ENCODE measurements at places on chromosomes 3 and 15.

GRCh38 chr3:151998744-151999143 is 125.3 kb downstream of the SUCNR1 start:
- no peak for DNase-seq

GRCh38 chr3:14688525-14688924 is 13.6 kb downstream of the C3orf20 start:
- DNase-seq: peak; percentile 76

DNA sequence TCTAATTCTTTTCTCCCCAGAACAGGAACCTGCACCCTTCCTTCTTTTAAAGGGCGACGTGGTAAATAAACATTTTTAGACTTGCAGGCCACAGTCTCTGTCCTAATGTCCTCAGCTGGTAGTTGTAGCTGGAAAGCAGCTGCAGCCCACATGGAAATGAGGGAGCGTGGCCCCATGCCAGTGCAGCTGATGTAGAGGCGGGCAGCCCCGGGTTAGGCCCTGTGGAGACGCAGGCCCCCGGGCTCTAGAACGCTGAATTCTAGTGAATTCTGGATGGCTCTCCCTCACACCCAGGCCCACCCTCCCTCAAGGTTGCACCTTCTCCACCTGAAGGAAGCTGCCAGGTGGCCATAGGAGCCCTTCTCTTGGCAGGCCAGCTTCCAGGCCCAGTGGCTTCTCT is 52.3 kb downstream of the PGPEP1L start:
- DNase-seq: no peak

DNA sequence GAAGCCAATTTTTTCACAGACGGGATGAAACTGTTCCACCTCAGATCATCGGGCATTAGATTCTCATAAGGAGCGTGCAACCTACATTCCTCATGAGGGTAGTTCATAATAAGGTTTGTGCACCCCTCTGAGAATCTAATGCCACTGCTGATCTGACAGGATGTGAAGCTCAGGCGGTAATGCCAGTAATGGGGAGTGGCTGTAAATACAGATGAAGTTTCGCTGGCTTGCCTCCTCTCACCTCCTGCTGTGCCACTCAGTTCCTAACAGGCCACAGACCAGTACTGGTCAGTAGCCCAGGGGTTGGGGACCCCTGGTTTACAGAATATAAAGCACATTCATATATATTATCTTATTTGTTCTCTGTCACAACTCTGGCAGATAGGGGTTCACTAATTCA is 2.1 kb upstream of the LIMD1 start:
- no peak for DNase-seq

DNA sequence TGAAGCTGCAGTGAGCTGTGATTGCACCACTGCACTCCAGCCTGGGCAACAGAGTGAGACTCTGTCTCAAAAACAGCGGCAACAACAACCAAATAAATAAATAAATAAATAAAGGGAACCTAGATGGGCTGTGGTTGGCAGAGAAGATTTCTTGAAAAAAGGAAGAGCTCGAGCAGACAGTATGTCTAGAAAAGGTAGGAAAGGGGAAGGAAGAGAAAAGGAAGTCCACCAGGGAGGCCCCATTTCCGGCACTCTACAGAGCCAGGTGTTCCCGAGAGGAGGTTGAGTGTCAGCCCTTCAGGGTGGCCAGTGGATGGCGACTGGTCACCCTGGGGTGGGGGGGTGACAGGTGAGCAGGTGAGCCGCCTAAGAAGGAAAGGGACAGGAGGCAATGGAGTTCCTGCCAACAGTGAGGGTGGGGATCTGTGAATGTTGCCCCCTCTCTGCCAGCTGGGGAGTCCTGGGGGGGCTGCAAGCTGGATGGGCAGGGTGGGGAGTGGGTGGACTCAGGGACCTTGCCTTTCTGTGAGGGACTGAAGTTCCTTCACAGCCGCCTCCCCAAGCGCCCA is 14.8 kb downstream of the PAQR5 start:
- no peak for DNase-seq

DNA sequence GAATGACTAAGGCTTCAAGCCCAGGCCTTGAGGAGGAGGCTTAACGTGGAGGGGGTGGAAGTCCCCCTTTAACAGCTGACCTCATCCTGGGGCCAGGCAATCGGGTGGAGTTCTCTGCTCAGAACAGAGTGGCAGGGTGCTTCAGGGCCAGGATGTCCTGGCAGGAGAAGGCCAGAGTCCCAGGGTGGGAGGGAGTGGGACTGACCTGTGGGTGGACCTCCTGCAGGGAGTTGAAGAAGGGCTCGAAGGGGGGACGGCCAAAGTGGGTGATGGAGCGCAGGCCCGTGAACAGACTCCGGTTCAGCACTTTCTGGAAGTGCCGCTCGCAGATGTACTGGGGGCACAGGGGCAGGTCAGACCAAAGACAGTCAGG is 19.6 kb downstream of the DUOX2 start:
- DNase-seq: no peak

GRCh38 chr15:40893733-40894680 is at the start of gene VPS18:
TSS of gene VPS18 (plus strand) at chr15:40894450. CDS start at chr15:40894769, 319 bp downstream.
- DNase-seq: peak; percentile 95

DNA sequence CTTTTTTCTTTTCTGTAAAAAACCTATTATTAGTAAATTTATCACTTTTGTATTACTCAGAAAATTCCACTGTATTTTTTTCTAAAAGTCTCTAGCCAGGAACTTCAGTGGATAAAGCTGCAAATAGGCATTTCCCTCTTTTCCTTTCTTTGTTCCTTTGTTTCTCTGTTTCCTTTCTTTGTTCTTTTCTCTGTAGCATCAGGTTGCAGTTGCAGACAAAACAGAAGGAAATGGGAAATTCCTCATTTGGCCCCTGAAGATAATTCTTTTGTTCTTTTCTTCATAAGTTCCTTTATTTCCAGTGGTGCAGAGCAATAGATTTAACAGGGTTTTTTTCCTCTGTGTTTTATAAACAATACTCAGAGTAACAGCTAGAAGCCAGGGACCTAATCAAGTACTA is 416.5 kb downstream of the TBL1XR1 start:
- DNase-seq: no peak

GRCh38 chr3:35832140-35832571 is 192.8 kb downstream of the ARPP21 start:
- DNase-seq: no peak

GRCh38 chr3:184325269-184325668 is 10.9 kb downstream of the EIF4G1 start:
- DNase-seq: no peak

DNA sequence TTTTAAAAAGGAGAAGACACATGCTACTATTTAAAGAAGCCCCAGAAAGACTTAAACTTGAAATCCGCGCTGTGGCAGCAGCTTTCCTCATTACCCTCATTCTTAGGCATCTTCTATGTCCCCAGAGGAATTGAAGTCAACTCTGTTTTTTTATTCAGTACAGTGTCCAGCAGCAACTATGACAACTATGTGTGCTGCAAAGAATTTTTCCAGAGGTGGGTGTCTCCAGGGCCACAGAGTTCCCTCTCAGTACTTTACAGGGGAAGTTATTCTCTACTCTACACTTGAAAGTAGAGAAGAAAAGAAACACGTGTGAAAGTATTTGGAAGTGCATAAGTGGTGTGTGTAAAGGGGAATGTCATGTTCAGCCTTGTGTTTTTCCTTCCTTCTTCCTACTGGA is 32.0 kb downstream of the GATM start:
- DNase-seq: no peak

GRCh38 chr3:51975852-51976549 is 1.1 kb downstream of the ABHD14A start:
- peak; percentile 43 for DNase-seq

DNA sequence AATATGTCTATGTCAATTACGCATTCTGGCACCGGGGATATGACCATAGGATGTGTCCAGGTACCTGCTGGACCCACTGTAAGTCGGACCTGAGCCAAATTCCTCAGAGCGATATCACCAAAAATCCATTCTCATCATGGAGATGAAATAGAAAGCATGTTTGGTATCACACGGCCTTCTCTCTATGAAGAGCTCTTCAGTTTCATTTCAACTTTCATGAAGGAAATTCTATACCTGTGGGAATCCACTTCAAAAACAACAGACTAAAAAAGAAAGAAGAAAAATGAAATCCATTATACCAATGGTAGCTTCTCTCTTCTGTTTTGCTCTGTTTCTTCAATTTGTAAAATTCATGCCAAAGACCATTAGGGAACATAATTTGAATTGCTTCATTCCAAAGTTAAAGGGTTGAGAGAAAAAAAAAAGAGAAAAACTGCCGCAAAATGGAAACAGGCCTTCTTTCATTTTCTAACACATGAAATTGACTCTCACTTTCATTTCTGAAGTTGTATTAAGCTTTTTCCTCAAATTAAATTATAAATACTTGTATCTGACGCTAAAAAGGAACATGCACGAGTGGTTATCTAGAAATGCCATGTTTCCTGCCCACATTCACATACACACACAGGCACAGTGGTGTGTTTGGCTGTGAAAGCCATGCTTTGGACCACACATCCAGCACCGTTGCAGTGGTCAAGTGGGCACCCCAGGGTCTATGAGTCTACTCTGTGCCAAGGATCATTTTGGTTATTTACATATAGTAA is 46.9 kb upstream of the DIPK2A start:
- peak; percentile 36 for DNase-seq

GRCh38 chr15:55116636-55117035 is 80.1 kb downstream of the RSL24D1 start:
- DNase-seq: no peak

DNA sequence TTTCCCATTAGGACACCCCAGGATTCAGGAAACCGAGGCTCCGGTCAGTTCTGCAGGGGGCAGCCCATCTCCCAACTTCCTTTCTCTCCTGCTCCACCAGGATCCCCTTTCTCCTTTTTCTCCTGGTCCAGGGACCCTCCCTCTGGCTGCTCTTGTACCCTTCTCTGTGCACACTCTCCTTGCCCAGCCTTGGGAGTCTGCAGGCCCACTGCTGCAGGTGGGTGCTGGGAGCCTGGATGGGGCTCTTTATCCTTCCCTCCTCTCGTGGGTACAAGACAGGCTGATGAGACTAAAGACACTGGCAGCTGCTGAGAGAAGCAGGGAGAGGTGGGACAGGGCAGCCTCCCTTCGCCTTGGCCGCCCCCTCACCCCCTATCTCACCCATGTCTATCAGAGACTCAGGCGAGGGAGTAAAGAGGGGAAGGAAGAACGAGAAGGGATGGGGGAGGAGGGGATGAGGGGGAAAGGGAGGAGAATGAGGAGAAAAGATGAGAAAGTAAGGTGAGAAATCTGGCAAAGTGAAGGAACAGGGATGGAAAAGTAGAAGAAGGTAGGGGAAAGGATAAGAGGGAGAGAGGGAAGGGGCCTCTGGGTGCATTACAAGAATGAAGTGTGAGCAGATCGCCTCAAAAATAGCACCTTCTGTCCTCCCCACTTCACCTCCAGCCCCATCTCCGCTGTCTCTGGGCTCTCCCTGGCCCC is 45.2 kb downstream of the ITGA11 start:
- DNase-seq: no peak

DNA sequence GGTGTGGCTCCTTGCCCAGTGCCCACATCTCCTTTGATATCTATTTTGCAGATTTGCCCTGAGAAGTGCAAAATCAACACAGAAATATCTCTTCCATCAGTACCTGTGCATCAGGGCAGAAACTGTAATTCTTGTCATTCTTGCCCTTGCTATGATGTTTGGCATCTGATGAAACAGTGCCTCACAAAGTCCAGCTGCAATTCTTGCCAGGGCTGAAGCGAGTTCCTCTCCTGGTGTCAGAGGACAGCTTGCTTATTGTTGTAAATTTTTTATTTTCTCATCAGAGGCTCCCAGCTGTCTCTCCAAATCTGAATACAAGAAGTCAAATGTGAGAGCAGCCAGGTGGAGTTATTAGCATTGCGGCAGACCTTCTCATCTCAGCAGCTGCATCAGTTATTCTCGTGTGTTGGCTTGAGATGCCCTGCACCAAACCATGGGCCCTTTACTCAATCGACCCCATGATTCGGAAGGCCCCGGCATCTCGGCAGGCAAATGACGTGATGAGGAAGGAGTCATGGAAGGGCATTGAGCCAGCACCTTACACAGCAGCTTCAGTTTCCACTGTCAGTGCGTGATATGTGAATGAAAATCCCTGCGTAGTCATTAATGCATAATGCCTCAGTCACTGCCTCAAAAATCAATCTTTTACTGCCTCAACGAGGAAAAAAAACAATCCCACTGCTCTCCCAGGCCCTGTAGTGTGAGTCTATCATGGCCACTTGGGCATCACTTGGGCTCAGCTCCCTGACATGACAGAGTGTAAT is 93.4 kb downstream of the CCNL1 start:
- DNase-seq: no peak

DNA sequence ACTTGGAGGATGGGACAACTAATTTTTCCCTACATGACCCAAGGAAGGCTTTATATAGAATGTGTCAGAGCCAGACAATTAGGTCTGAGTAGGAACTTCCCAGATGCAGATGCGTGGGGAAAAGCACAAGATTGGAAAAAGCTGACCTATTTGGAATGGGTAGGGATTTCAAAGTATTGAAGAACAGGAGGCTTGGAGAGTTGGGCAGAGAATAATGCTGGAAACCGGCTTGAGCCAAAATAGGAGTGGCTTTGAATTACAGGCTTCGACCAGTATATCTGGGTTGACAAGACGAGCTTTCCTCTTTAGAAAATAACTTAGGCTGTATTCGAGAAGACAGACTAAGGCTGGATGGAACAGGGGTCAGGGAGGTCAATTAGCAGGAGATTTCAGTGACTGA is 181.1 kb downstream of the GBE1 start:
- DNase-seq: no peak

- DNase-seq: no peak
These were observed 4.8 kb upstream of the PDE8A start for GRCh38 chr15:84976746-84977345.

DNA sequence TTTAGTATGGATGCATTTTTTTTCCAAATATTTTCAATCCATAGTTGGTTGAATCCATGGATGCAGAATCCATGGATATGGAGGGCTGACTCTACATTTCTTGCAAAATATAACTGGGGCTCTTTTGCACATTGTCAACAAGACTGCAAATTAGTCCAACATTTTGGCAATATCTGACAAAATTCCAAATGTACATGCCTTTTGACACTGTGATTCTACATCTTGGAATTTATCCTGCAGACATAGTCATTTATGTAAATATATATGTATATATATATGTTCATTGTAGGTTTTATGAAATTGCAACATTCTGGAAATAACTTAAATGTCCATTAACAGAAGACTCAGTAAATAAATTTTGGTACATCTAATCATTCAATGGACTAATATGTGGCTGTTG is 203.0 kb downstream of the THRB start:
- no peak for DNase-seq

Data from GM06990 (cell line).